Activated T-cell treated with anti-CD3 and anti-CD28 coated beads, Interleukin-2, amount 50 U/mL, for 72 hours (primary cell): ENCODE measurements at places on chromosomes 2 and 18. TPM values are rescaled to one million over a fixed set of nuclear protein-coding genes. Genes with fewer than 3 reads are reported as not detected.

The SERPINB12 gene
- not detected for total RNA-seq

The FABP1 gene
- not detected for total RNA-seq

The BMP10 gene
- total RNA-seq, result not detected

The SCYGR4 gene
- not detected for total RNA-seq

DNA sequence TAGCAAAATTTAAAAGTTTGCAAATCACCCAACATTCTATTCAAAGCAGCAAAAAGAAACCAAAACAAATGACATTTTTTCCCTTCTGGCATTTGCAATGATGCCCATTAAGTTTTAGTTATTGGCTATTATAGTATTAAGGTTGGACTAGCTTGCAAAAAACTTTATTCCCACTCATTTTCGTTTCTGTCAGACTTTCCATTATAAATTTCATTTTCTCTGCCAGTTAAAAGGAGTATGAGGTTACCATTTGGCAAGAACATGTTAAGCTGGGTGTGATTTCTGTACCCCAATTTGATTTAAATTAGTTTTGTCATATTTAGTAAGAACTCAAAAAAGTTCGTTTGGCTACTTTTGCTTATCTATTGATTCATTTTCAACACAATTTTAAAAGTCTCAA, 187.9 kb downstream of the TCF4 start:
- no peak for DNase-seq

GRCh38 chr18:78670778-78671391, 308.7 kb upstream of the SALL3 start:
- no peak for DNase-seq

- DNase-seq, result no peak
Observed at GRCh38 chr2:157087373-157088002, 170.0 kb upstream of the GALNT5 start.
